ENCODE measurements at places on chromosomes 13 and 19.

- no peak for DNase-seq
Measured at GRCh38 chr13:37395544-37395943, 203.0 kb downstream of the POSTN start.

- no peak for DNase-seq
Measured at GRCh38 chr19:35039881-35040825, 1.4 kb upstream of the HPN start.

GRCh38 chr19:33551676-33552075 is 30.1 kb upstream of the PEPD start:
- DNase-seq: no peak

DNA sequence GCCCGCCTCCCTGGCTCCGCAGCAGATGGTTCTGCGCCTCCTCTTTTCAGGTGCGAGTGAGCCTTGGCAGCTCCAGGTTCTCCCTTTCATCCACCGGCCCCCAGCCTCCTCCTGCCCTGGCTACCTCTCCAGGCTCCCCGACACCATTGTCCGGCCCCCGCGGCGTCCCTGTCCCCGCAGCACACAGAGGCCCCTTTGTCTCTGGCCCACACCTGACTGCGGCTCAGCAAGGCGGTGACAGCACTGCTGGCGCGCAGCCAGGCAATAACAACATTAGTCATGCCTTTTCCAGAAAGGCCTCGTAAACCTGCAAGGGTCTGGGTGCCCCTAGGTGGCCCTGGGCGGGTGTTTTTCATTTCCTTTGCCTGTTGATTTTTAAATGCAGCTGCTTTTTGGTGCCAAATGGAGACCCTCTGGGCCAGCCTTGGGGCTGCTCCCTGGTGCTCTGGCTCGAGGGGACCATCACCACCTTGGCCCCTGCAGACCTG is 73.2 kb upstream of the MEDAG start:
- peak; percentile 78 for DNase-seq

DNA sequence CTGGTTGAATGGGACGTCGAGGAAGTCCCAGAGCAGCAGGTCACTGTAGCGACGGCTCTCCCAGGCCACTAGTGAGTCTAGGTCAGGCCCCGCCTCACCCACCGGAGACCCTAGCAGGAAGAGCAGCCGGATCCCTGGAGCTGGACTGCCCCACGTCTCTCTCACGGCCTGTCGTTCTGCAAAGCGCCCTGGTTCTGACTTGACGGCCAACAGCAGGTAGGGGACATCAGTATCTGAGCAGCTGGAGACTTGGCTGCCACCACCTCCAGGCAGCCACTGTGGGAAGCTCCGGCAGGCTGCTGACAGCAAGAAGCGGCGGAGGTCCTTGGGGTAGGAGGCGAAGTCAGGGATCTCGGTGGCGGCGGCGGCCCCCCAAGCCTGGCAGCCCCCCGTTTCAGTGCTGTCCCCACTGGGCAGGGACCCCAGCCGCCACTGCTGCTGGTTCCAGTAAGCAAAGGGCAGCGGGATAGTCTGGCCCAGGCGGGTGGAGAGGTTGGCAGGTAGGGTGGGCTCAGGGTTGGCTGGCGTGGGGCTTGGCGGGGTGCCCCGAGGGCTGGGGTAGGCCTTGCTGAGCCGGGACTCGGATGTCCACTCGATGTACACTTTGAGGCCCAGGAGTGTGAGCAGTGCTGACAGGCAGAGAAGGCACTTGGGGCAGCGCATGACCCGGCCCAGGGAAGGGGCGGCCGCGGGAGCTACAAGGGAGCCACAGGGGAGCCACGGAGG is 895 bp downstream of the B3GNT8 start:
- no peak for DNase-seq

DNA sequence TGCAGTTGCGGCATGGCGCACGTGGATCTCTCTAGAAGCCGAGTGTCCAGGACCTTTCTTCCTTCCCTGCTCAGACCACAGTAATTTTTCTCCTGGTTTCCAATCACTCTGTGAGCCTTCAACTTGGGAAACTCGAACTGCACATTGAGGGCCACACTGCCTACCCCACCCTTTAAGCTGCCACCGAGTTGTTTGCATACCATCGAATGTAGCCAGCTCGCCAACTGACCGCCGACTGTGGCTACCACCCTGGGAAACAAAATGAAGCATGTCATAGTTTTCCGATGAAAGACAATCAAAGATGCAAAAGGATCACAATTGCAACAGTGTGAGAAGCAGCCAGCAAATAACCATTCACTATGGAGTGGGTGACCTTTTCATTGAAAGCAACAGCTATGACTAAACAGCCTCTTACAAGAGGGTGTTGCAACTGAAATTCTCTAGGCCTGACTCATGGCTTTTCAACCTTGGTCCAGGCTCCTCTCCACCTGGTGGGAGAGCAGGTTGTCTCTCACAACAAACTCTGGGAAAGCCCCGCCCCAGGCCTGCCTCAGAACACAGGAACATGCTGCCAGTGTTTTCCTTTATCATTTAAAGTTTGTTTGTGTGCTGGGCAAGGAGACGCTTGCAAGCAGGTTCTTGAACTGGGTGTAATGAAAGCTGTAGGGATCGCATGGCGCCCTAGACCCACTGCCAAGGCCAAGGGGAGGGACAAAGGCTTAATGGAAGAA is 141.7 kb upstream of the SERP2 start:
- no peak for DNase-seq

GRCh38 chr13:51501096-51501495 is 48.3 kb upstream of the INTS6 start:
- DNase-seq: no peak

DNA sequence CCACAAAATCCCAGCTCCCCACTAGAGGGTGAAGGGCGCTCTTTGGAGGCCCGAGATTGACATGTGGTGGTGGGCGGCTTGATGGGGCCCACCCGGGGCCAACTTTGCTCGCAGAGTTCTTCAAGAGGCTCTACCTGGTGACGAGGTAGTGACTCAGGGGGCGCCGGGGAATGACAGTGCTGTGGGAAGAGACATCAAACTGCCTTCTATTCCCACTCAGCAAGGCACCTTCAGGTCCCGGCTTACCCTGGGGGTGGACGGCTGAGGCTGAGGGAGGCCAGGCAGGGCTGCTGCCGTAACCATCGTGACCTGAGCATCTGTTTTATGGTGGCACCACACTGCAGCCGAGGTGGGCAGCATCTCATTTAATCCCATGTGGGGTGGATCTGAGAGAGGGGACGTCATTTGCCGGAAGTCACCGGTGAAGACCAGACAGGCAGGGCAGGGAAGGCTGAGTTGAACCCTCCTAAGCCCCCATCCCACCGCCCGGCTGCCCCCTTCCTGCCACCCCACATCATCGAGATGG is 1.6 kb downstream of the LINGO3 start:
- DNase-seq: no peak

GRCh38 chr19:50315773-50316448 is 13.3 kb downstream of the KCNC3 start:
- no peak for DNase-seq

GRCh38 chr13:30735025-30735871 is at the start of gene ALOX5AP:
ALOX5AP (plus strand) TSS chr13:30735543; CDS start chr13:30735606, 63 bp downstream.
- DNase-seq: no peak

GRCh38 chr19:54014920-54015560 is 23.6 kb downstream of the CACNG6 start:
- DNase-seq: no peak

GRCh38 chr13:112953591-112954487 is 15.2 kb upstream of the MCF2L start:
- no peak for DNase-seq

DNA sequence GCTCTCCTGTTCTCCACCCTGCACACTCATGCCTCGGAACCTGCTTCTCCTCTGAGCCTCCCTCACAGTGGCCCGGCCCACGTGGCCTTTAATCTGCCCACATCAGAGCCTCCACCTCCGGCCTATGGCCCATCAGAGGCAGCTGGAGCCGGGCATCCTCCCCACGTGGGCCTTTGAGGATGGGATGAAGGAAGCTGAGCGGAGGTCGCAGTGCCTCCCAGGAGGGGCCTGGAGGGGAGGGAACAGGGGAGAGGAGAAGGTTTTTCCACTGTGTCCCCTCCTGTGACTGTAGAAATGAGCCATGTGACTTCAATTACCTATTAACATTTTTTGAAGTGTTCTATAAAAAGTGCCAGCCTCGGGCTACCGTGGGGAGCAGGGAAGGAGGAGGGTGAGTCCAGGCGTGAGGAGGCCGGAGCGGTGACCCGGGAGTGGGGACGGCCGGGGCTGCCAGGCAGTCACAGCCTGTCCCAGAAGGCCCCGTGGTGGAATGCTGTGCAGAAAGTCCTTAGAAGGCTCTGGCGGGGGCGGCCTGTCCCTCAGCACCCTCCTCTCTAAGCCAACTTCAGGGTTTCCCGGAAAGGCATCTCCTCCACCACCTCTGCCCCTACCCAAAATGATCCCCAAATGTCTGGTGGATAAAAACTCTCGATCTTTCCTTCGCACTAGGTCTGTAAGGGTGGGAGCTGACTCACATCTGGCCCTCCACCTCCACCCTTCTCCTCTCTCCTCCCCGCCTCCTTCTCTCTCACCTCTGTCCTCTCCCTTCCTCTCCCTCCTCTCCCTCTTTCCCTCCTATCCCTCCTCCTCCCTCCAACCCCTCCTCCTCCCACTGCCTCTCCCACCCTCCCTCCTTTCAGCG is 24.8 kb upstream of the SLC1A5 start:
- DNase-seq: no peak

DNA sequence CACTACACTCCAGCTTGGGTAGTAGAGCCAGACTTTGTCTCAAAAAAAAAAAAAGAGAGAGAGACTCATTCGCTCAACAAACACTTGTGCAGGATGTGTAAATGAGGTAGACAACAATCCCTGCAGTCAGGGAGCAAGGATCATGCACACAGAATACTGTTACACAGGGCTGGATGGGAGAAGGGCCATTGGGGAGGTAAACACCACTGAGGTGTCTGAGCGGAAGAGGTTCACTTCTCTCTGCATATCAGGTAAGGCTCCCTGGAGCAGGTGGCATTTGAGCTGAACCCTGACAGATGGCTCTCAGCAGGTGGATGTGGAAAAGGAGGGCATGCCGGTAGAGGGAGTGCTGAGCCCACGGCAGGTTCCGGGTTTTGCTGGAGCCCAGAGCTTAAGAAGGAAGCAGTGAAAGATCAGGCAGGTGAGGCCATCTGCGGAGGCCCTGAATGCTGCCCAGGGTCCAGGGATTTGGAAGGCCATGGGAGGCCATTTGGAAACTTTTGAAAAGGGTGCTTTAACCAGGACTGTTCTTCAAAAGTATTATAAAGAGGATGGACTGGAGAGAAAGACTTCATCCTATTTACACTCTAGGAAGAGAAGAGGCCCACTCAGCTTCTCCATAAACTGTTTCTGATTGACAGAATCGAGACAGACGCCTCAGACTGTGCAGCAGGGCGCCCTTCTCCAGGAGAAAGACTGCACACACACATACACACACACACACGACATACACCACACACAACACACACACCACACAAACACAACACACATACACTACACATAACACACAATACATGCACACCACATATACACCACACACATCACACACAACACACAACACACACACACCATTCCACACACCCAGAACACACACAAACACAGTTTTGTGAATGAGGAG is 199.4 kb downstream of the USP12 start:
- no peak for DNase-seq

GRCh38 chr19:29259867-29260281 is 46.9 kb upstream of the UQCRFS1 start:
- peak; percentile 66 for DNase-seq

- no peak for DNase-seq
Measured at GRCh38 chr13:43776006-43776405, 10.8 kb downstream of the ENOX1 start.

GRCh38 chr13:42041684-42042035 is 6.8 kb upstream of the DGKH start:
- no peak for DNase-seq

- no peak for DNase-seq
Measured at GRCh38 chr19:10126213-10126639, 6.5 kb upstream of the EIF3G start.

GRCh38 chr19:3639479-3639878 is 12.9 kb upstream of the CACTIN start:
- no peak for DNase-seq

DNA sequence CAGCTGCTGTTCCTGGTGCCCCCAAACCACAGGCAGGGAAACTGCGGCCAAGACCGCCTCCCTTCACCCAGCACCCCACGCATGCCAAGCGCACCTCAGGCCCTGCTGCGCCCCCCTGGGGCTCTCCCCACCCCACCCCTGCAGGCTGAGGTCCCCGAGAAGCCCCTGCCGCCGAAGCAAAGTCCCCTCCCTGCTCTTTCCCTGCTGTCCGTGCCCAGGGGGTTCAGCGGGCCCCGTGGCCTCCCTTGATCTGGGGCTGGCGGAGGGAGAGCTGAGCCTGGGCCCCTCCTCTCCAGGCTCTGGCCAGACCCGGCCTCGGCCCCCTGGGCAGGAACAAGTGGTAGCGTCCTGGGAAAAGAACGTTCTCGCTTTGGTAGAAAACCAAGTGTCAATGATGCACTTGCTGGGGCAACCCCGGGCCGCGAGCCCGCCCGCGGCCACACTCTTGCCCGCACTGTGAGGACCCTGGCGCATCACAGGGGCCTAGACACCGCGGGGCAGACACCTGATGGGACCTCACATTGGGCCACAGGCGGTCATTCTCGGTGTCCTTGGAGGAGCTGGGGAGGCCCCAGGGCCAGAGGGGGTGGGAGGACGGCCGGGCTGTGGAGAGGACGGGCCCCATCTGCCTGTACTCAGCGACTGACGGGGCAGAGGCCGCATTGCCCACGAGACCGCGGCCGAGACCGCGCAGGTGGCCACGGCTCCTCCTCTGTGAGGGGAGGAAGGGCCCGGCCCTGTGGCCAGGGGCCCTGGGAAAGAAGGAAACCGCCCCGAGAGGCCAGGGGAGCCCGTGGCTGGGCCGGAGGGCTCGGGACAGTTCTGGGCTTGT is 29.0 kb downstream of the GPX4 start:
- DNase-seq: no peak

DNA sequence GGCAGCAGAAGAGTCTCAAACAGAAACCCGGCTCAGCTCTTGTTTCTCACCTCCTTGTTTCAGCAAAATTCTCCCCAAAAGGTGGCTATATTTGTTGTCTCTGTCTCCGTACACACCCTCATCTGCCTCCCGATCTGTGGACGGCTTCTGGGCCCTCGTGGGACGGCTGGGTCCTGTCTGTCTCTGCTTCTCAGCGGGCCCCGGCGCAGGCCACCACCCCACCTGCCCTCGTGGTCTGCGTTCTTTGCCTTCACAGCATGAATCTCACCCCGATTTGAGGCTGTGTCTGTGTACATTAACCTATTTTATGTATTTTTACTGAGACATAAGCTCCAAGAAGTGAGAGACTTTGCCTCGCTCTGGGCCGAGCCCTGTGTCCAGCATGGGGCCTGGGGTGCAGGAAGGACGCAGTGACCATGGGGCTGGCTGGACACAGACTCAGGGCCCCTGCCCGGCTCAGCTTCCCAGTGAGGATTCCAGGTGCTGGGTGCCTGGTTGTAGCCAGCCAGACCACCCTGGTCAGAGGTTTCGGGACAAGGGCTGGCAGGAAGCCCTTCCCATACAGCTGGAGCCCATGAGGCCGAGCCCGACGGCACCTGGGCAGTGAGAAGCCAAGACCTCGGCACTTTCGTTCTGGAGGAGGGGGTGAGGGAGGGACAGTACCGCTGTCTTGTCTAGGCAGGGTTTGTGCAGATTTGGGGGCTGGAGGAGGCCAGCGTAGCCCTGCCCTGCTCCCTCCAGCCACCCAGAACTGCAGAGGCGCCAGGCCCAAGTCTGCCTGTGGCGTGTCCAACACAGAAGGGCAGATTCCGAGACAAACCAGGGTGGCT is 78.5 kb upstream of the MCF2L start:
- no peak for DNase-seq

- DNase-seq: no peak
Measured at GRCh38 chr19:29422486-29423085, 103.2 kb upstream of the VSTM2B start.

Measured in left renal cortex interstitium (tissue), 4 donors.